CD4-positive, alpha-beta T cell treated with Interleukin-21 for 1 hour (primary cell): ENCODE measurements at places on chromosomes 11 and 22.

- DNase-seq, result no peak
These were observed 74.8 kb downstream of the NAT10 start for GRCh38 chr11:34180040-34180813.

GRCh38 chr22:43883012-43883661 is 8.7 kb downstream of the PNPLA5 start:
- DNase-seq, result peak; percentile 47

- no peak for DNase-seq
These were observed 583.7 kb upstream of the B3GAT1 start for GRCh38 chr11:134995741-134996140.

DNA sequence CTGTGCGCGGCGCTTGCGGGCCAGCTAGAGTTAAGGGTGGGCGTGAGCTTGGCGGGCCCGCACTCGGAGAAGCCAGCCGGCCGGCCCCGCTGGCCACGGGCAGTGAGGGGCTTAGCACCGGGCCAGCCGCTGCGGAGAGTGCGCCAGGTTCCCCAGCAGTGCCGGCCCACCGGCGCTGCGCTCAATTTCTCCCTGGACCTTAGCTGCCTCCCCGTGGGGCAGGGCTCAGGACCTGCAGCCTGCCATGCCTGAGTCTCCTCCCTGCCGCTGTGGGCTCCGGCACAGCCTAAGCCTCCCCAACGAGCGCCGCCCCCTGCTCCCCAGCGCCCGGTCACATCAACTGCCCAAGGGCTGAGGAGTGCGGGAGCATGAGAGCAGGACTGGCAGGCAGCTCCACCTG is 5.2 kb upstream of the PES1 start:
- DNase-seq, result no peak

DNA sequence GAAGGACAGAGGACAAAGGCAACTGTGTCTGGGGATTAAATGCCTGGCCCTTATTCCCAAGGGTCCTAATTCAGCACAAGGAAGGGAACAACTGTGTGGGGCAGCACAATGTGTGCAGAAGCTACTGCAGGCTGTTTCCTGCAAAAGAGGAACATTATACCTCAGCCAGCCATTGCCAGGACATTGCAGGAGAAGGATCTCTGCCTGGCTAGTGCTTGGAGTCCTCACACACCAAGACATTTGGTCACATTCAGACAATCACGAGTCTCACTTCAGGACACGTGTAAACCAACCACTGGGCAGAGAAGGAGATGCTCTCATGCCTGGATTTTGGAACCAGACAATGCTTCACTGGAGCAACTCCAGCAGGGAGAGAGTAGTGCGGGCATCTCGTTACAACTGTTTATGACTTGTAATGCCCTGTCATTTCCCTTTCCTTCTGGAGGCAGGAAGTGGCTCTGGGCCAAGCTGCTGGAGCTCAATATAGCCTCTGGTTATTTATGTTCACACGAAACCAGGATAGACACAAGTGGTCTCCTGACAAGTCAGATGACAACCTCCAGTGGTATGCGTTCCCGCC is 23.9 kb upstream of the ZC3H12C start:
- no peak for DNase-seq

DNA sequence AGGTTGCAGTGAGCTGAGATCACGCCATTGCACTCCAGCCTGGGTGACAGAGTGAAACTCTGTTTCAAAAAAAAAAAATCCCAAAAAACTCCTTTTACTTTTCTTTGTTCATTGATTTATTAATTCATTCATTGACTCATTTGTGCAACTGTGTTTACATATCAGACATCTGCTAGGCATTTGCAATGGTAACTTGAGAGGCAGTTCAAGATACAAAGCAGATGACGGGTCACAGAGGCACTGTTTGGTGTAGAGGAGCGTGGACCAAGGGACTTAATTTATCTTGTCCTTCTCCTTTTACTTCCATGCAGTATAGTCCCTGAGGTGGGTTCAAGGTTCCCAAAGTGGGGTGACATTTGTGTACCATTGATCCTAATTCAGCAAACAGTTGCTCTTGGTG is 71.4 kb downstream of the KIAA1671 start:
- DNase-seq, result no peak

DNA sequence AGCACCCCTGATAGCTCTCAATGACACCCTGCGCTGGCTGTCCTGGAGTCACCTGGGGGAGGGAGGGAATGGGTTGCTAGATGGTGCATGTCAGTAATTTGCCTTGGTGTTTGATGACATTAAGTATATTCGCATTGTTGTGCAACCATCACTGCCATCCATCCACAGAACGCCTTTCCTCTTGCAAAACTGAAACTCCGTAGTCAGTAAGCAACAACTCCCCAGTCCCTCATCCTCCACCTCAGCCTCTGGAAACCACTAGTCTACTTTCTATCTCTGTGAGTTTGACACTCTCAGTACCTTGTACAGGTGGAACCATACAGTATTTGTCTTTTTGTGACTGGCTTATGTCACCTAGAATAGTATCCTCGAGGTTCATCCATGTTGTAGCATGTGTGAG is 62.6 kb downstream of the PKNOX2 start:
- DNase-seq, result no peak

DNA sequence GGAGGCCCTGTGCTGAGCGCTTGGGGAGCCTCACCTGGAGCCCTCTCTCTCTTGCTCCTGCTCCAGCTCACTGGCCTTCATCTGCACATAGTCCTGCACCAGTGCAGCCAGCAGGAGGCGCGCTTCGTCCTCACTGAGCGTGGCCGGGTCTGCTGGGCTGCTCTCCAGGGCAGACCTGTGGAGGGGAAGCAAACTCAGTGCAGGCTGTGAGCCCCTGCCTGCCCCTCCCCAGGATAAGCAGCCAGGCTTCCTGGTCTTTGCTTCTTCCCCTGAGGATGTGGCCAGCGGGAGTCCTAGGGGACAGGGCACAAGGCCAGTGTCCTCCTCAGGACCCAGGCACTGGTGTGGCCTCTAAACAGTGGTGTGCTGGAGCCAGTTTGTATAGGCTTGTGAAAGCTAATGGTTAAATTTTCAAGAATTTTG is 2.2 kb downstream of the CALCA start:
- peak; percentile 23 for DNase-seq

DNA sequence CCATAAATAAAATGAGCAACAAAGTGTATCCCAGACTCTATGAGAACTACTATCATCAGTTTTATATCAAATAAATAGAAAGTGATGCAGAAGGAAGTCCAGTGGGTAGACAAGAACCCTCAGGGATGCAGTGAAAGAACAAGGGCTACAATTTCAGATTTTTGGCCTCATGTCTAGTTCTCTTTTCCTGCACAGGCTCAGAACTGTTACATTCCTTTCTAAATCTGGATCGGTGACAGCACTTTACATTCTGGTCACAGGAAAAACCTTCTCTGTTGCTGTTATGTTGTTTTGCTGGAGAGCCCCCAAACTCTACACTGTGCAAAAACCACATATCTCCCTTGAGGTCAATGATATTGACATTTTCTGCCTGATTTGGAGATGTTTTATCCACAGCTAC is 108.8 kb upstream of the ANO5 start:
- DNase-seq, result no peak

DNA sequence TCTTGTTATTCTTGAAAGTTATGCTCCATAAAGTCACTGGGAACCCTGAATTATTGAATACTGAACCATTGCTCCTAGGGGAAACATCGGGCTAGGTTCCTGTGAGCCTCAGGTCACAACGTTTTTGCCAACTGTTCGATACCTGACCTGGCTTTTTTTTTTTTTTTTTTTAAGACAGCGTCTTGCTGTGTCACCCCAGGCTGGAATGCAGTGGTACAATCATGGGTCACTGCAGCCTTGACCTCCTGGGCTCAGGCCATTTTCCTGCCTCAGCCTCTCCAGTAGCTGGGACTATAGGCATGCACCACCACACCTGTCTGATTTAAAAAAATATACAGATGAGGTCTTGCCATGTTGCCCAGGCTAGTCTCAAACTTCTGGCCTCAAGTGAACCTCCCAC is 22.5 kb downstream of the LRP5 start:
- no peak for DNase-seq

DNA sequence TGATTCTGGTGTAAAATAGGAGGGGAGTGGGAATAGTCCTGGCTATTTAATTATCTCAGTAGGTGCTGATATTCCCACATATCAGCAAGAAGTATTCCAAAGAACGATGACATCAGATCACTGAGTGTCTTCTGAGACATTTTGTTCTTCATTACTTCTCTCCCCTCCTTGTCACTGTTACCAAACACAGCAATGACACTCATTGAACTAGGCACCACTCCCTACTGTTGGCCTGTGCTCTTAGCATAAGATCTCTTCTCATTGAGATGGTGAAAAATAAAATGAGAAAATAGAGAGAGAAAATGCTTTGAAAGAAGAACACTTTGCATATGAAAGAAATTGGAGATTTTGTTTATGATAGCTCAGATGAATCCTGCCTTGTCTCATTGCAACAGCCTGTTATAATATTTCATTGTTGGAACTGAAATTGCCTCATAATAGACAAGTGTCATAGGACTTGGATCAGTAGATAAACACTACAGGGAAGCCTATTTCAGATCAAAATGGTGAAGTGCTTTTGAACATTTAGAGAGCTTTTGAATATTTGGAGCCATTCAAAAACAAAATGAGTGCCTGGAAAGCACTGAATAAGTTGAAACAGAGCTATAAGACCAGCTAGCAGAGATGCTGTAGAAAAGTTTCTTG is 11.3 kb upstream of the ETS1 start:
- DNase-seq, result no peak

- DNase-seq, result no peak
These were observed 582.2 kb upstream of the CADM1 start for GRCh38 chr11:116086426-116086825.

GRCh38 chr11:76708972-76709660 is 38.6 kb upstream of the LRRC32 start:
- DNase-seq, result no peak

DNA sequence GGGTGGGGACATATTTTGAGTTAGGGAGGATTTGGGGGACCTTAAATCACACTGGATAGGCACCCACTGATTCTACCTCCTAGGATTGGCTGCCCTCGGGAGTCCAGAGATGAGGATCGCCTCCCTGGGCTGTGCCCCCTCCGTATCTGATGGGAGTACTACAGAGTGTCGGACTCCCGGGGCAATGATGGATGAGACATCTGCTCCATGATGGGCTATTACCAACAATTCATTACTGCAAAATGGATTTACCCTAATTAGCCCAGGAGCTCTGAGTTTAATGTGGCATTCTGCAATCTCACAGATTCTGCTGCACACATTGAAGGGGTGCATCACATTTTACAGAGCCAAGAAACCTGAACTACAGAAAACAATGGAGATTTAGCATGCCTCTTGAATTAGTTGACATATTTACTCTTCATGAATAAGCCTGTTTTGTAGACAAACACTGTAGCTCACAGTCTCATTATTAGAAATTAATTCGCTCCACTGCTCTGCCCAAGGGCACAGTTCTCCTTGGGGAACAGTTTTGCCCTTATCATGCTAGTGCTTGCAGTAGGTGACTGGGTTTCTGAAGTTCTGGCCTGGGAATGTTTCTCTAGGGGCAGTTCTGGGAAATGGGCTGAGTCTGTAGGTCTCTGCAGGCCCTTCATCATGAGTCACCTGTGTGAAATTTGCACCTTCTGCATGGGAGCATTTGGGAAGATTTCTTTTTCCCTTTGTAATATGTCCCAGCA is 217.1 kb upstream of the PLET1 start:
- no peak for DNase-seq

- DNase-seq, result no peak
These were observed 88.1 kb downstream of the MICAL2 start for GRCh38 chr11:12198251-12199222.

DNA sequence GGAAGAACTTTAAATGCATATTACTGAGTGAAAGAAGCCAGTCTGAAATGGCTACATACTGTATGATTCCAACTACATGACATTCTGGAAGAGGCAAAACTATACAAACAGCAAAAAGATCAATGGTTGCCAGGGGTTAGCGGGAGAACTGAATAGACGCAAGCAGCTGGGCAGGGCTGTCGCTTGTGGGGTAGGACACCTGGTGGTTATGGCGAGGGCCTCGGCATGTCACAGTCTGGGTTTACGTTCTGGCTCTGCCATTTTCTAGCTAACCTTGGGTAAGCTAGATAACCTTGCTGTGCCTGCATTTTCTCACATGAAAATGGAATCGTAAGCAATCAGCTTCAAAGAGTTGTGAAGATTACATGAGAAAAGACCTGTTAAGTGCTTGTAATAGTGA is 55.2 kb upstream of the SYT13 start:
- DNase-seq, result no peak

DNA sequence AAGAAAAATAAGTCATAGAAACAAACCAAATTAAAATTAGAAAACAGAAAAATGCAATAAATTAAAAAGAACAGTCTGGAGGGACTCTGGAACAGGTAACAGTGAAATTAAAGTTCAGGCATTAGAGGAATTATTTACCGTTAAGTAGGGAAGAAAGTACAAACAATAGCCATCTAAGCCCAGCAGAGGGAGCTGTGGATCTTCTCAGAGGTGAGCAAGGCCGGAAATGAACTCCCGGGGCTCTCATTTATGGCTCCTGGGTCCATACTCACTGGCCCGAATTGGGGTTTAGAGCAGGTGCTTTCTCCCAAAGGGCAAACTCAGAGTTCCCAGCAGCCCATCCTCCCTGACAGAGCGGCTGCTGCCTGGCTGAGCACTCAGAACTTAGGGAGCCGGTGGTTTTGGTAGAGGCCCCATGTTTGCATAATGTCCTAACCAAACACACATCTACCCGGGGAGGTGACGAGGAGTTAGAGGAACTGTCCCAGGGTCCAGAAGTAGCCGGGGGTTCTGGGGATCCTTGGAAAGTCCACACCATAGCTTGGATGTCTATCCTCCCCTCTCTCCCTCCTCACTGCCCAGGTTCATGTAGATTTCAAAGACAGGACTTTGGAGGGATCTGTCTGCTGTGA is 87.8 kb upstream of the VPREB1 start:
- DNase-seq, result peak; percentile 68

DNA sequence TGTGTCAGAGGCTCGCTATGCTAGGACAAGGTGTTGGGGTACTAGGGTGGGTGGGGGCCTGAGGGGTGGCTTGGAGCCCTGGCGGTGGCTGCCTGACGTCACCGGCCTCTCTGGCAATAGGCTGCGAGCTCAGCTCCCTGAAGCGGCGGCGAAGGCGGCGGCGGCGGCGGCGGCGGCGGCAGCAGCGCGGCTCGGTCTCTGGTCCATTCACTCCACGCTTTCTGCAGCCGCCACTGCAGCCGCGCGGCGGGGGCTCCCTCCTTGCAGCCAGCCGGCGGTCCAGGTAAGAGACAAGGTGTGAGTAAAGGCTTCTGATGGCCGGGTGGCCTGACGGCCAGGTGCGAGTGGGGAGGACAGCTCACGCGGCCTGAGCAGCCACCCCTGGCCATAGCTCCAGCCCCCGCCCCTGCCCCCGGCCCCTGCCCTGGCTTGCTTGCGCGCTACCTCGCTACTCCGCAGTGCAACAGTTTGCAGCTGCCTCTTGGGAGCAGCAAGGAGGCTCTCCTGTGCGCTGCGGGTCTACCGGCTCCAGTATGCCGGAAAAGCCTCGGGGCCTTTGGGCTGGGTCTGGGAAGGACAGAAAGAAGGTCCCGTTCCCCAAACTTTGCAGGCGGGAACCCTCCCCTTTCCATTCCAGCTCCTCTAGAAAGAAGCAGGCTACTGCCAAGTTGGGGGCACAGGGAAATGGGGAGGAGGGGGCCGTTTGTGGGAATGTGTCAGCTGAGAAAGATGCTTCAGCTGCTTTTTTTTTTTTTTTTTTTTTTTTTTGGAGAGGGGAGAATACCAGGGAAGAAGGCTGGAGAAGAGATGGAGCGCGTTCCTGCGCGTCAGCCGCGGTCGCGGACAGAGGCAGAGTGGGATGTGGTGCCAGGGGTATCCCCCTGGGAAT is at the start of gene C11orf87:
C11orf87 (plus strand) TSS at position 210 of the 889 bp plus-strand sequence. CDS start 1,444 bp downstream, outside the sequence.
- DNase-seq, result no peak
